ENCODE measurements at places on chromosomes 16 and 17. TPM values are rescaled to one million over a fixed set of nuclear protein-coding genes. Genes with fewer than 3 reads are reported as not detected.

- no peak overlapping the region for H3K4me3 ChIP-seq
- DNase-seq = no peak
- no peaks in the 10 kb centered on the region for H3K36me3 ChIP-seq
- H3K27ac ChIP-seq = no peak overlapping the region
- no peaks in the 10 kb centered on the region for H3K27me3 ChIP-seq
These were observed 46.0 kb downstream of the YPEL2 start for GRCh38 chr17:59377410-59377809.

DNA sequence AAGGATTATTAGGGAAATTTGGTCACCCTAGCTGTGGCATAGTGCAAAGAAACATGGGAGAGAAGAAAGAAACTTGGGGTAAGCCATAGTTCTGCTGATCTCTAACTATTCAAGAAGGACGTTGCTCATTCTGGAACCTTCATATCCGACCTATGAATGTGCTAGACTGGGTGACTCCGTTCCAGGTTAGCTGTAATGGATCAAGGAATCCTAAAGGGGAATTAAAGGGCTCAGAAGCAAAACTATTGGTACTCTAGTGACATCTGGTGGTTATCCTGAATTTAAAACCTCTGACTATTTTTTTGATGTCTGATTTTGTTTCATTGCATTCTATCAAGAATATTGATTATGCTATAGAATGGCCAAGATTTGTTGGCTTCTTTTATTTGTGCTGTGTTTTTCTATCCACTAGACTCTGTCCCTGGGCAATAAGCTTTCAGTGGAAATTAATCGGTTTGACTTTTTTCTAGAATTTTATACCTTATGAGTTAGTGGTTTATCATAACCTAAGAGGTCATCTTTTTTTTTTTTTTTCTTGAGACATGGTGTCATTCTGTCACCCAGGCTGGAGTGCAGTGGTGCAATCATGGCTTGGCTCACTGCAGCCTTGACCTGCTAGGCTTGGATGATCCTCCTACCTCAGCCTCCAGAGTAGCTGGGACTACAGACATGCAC lies 19.5 kb downstream of the PCTP start:
- H3K4me1 ChIP-seq = peaks cover 14% of the 10 kb centered on the region
- no peak for DNase-seq

GRCh38 chr17:75109046-75109406 lies 743 bp upstream of the ARMC7 start:
- peak overlapping the region; percentile 89 for H3K27ac ChIP-seq
- peaks cover 8% of the 10 kb centered on the region for H3K36me3 ChIP-seq
- H3K4me1 ChIP-seq = peaks cover 44% of the 10 kb centered on the region
- H3K4me3 ChIP-seq = peak overlapping the region; percentile 96

DNA sequence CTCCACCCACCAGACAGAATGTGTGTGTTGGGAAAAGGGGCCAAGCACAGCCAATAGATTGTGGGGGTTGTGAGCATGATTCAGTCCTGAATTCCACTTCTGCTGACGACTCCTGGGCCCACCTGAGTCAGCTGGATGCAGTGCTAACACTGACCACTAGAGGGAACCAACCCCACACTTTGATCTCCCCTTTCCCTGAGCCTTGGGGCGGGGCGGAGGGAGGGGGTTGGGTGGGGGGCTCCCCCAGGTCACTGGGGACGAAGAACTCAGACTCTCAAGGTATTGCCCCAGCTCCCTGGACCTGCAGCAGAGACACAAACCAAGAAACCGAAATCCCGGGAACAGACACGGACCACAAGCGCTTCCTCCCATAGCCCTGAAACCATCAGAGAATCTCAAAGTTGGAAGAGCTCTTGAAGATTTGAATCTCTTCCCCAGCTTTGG lies 621 bp upstream of the CSHL1 start:
- H3K27me3 ChIP-seq = peaks cover 6% of the 10 kb centered on the region
- H3K27ac ChIP-seq = no peak overlapping the region
- H3K36me3 ChIP-seq = no peaks in the 10 kb centered on the region
- no peak overlapping the region for H3K4me3 ChIP-seq
- H3K4me1 ChIP-seq = no peaks in the 10 kb centered on the region

DNA sequence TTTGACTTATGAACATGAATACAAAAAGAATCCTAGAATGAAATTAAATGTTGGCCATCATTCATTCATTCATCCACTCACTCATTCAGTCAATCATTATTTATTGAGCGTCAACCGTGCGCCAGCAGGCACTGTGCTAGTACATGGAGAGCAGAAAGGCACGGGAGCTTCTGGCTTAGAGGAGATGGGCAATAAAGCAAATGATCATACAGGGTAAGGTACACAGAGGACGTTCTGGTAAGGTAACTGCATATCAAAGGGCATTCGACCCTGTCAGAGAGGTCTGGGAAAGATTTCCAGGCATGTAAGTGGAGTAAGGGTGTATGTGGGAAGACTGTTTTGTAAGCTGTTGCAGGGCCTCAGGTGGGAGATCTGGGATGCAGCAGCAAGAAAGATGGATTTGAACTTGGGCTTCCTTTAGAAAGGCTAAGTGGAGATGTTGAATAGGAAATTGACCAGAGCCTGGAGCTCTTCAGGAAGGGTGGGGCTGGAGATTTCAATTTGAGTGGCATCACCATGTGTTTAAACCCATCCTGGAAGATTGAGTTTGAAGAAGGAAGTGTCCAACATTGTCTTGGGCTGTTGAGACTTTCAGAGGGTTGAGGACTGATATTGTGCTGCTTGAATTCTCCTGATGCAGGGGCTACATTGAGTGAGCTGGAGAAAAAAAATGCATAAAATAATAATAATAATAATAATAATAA lies 2.8 kb upstream of the MSI2 start:
- H3K27me3 ChIP-seq = no peaks in the 10 kb centered on the region
- H3K4me1 ChIP-seq = peaks cover 4% of the 10 kb centered on the region
- no peak overlapping the region for H3K4me3 ChIP-seq
- no peak overlapping the region for H3K27ac ChIP-seq
- H3K36me3 ChIP-seq = no peaks in the 10 kb centered on the region

GRCh38 chr16:55055262-55055661 lies 124.6 kb downstream of the IRX5 start:
- no peak overlapping the region for H3K4me3 ChIP-seq
- H3K36me3 ChIP-seq = no peaks in the 10 kb centered on the region
- H3K4me1 ChIP-seq = no peaks in the 10 kb centered on the region

The CD300A gene
- 27.8 TPM for total RNA-seq

DNA sequence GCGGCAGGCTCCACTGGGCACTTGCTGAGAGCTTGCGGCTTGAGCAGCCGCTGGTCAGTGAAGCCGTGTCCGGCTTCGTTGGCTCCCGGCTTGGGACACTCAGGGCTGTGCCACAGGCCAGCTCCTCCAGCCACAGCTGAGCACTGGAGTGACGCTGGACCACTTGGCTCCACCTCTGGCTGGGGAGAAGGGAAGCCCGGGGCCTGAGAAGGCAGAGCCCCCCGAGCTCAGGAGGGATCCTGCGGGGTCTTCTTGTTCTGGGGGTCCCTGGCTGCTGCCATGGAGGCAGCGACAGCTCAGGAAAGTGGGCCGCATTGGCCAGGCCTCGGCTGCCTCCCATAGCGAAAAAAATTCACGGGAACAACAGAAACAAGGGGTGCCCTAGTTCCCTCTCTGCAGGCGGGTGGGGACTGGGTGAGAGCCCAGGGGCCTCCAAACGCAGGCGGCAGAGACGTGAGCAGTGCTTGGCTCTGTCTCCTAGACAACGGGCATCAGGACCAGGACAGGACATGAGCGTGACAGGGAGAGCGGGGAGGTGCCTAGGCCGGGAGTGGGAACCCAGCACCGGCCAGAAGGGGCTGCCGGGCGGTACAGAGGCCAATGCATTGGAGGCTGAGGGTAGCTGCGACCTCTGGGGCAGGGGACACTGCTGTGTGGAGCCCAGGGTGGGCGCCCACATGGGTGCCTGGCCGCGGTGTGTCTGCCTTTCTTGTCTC lies 37.7 kb downstream of the SLC7A5 start:
- peaks cover 28% of the 10 kb centered on the region for H3K36me3 ChIP-seq
- no peak overlapping the region for H3K4me3 ChIP-seq
- no peak overlapping the region for H3K27ac ChIP-seq
- no peaks in the 10 kb centered on the region for H3K27me3 ChIP-seq
- no peak for DNase-seq

The C17orf50 gene
- not detected for total RNA-seq

GRCh38 chr17:51682115-51682514 lies 421.8 kb downstream of the UTP18 start:
- H3K36me3 ChIP-seq = no peaks in the 10 kb centered on the region
- no peaks in the 10 kb centered on the region for H3K27me3 ChIP-seq
- DNase-seq = no peak

GRCh38 chr16:53031323-53031942 lies 21.3 kb downstream of the CHD9NB start:
- no peaks in the 10 kb centered on the region for H3K36me3 ChIP-seq
- no peak for DNase-seq
- H3K4me1 ChIP-seq = peaks cover 5% of the 10 kb centered on the region
- H3K27me3 ChIP-seq = no peaks in the 10 kb centered on the region
- H3K4me3 ChIP-seq = no peak overlapping the region

DNA sequence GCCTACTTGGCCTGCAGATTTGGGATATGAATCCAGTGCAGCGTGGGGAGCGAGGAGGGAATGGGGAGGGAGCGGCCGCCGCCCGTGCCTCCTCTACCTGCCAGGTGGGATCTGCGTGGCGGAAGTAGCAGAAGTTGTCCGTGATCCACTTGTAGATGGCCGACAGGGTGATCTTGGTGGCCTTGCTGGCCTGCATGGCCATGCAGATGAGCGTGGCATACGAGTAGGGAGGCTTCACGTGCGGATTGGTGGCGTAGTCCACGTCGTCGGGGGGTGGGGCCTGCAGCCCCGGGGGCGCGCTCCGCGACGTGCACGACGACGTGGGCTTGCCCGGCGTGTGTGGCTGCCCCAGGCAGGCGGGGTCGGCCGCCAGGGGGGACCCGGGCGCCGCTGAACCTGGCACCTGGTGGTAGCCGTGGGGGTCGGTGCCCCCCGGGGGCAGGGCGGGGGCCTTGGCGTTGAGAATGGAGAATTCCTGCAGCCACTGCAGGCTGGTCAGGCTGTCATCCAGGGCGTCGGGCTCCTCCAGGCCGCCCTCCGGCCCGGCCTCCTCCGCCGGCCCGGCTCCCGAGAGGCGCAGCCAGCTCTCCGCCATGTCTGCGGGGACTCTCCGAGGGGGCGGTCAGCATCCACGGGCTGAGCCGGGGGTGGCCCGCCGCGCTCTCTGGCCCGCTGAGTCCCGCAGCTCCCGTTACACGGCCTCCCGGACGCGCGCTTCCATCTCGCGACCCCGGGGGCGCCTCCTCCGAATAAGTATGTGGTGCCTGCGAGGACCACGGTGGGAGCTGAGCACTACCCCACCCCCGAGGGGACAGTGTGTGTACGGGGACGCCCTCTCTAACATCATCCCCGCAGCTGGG lies 1.0 kb downstream of the FOXJ1 start:
- H3K27ac ChIP-seq = no peak overlapping the region
- H3K27me3 ChIP-seq = peaks cover 42% of the 10 kb centered on the region
- peak overlapping the region; percentile 63 for H3K4me3 ChIP-seq
- DNase-seq = peak; percentile 69
- no peaks in the 10 kb centered on the region for H3K36me3 ChIP-seq
- peaks cover 45% of the 10 kb centered on the region for H3K4me1 ChIP-seq

The TEDC2 gene
- 0.68 TPM for total RNA-seq

DNA sequence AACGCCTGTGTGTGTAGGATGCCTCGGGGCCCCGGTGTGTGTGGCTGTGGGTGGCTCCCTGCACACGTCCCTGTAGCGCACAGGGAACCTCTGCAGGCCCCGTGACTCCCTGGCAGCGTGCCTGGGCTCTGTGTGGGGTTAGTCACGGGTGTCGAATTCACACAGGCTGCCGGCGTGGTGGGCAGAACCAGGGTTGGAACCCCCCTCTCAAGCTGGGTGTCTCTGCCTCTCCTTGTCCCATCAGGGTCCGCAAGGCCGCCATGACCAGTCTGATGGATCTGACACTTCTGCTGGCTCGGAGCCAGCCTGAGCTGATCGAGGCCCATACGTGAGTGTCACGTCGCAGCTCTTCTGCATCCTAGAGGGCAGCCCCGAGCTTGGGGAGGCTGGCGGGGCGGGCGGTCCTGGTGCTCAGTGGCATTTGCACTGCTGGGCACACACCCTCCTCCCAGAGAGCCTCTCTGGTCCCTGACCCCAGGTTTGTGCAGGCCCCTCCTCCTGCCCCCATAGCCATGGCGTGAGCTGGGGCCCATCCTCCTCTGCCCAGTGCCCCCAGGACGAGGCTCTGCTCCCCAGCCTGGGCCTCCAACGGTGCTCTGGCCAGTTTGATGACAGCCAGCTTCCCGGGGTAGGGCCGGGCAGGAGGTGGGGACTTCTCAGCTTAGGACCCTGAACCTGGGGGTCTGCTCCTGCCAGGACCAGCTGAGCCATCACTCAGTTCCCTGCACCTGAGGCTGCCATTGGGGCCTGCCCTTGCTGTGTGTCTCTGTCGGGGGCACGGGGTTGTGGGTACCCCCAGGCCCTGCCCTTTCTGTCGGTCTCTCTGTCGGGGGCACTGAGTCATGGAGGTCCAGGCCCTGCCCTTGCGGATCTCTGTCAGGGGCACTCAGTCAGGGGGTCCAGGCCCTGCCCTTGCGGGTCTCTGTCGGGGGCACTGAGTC lies 88.1 kb upstream of the ZNF750 start:
- DNase-seq = peak; percentile 42
- H3K4me3 ChIP-seq = no peak overlapping the region
- peaks cover 96% of the 10 kb centered on the region for H3K36me3 ChIP-seq

The ZFPM1 gene
- 5.6 TPM for total RNA-seq

All from lower lobe of right lung (tissue), 2 donors.